ENCODE measurements at places on chromosomes 6 and 20.

GRCh38 chr6:90005048-90005827 is 111.0 kb downstream of the GJA10 start:
- no peak for DNase-seq

DNA sequence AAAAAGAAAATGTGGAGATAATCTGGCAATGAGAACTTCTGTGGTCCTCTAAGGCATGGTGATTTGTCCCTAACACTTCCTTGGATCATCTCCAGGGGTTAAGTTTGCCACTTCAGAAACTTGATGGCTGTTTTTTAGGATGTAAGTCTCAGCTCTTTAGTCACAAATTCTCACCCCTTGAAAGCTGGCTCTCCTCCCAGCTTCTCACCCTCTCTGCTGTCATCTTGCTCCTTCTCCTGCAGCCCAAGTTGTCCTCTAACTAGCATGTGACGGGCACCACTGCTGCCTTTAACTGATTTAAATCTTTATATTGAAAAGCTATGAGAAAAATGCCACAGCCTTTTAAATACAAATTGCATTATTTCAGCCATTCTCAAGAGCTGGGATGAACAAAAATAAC is 107.8 kb downstream of the MAP3K5 start:
- no peak for DNase-seq

GRCh38 chr20:46202766-46203509 is 84.8 kb downstream of the CD40 start:
- DNase-seq, result no peak

DNA sequence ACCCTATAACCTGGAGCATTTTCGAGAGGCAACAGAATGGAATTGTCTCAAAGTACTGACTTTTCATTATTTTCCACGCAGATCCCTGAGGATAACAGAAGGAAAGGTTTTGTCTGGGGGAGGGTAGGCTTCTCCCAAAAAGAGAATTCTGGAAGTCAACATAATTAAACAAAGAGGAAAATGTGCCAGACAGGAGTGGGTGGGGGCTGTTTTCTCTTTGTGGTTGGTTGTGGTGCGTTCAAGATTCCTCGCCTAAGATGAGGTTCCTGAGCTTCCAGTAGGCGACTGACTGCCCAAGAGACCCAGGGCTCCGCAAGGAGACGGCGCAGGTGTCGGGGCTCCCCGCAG is 70.4 kb downstream of the SOX4 start:
- no peak for DNase-seq

DNA sequence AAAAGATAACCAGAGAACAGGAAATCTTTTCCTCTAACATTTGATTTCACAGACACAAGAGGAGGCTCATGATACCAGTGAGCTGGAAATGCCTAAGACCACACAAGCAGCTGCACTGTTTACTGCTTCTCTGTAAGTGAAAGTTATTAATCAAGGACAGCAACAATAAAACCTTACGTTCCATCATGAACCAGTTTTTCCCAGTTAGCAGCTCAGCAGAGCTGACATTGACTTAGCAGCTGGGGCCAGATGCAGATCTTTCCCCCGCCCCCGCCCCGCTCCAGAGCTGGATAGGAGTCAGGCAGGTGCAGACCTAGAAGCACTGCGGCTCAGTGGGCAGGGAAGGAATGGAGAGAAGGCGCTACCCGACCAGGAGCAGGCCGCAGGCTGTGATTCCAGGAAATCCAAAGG is 275.2 kb downstream of the GMDS start:
- DNase-seq, result no peak

GRCh38 chr6:115540077-115540869 is 520.4 kb downstream of the FRK start:
- DNase-seq, result no peak

- no peak for DNase-seq
These were observed 13.5 kb downstream of the EPB41L1 start for GRCh38 chr20:36167902-36168503.

- no peak for DNase-seq
These were observed 48.1 kb downstream of the HMGCLL1 start for GRCh38 chr6:55530931-55531330.

DNA sequence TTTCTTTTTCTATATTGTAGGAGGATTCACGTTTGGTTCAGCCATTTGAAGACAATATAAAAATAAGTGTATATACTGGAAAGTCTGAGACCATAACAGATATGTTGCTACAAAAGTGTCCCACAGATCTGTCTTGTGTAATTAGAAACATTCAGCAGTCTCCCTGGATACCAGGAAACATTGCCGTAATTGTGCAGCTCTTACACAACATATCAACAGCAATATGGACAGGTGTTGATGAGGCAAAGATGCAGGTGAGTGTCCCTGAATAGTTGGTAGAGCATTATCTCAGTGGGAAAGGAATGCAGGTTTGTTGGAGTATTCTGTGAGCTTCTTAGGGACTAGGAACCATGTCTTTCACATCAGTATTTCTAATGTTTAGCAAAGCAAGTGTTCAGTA is 18.3 kb upstream of the ADGRF4 start:
- DNase-seq, result no peak

DNA sequence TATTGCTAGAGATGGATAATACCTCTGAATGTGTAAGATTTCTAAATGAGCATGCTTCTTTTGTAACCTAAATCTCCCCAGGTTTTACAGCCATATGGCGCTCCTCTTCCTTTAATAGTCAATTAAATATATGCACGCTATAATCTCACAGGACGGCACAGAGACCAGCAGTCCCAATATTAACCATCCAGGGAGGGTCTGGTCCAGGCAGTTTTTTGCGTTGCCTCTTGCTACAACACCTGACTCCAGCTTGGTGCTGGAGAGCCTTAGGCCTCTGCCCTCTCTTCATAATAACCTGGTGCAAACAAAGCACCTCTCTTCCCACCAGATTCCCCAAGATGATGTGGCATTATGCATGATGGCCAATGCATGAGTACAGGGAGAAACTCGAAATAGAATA is 183.4 kb downstream of the LY86 start:
- no peak for DNase-seq
